ENCODE measurements at places on chromosomes 4 and X.

GRCh38 chrX:115360220-115360781, 70.8 kb downstream of the LUZP4 start:
- no peak for DNase-seq

GRCh38 chr4:4800646-4801408, 58.6 kb upstream of the MSX1 start:
- no peak for DNase-seq

- no peak for DNase-seq
These were observed 34.3 kb downstream of the CLDN34 start for GRCh38 chrX:10001496-10001895.

- no peak for DNase-seq
These were observed 22.2 kb upstream of the MANBA start for GRCh38 chr4:102783006-102783405.

DNA sequence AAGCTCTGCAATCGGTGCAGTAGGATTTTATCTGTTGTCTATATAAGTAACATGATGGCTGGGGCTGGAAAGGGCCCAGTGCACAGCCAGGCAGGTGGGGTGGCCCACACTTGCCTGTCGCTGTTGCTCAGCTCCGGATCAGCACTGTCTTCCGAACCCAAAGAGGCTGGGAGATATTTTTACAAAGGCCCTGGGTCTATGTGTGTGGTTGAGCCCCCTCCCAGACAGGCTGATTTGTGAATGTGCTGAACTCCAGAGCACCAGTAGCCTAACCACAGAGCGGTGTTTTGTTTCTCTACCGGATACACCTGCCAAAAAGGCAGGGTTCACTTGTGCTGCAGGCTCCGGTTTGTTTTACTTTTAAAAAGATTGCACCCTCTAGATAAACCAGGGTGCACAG, 33.5 kb upstream of the CHRNA9 start:
- peak; percentile 19 for DNase-seq

DNA sequence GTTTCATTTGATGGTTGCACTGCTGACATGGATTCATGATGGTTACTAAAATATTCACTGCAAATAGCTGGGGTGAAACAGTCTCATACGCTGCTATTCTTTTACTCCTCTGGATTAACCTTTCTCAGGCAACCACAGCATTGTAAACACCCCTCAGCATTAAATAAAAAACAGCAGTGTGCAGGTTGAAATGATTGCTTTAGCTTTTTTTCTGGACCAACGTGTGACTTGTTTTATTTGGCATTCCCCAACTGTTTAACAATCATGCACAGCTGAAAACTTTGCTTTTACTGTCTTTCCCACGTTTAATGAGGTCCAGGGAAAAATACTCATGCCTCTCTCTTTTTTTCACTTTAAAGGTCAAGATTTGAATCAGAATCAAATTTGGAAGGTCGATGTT, 490.8 kb downstream of the RAPGEF2 start:
- no peak for DNase-seq

DNA sequence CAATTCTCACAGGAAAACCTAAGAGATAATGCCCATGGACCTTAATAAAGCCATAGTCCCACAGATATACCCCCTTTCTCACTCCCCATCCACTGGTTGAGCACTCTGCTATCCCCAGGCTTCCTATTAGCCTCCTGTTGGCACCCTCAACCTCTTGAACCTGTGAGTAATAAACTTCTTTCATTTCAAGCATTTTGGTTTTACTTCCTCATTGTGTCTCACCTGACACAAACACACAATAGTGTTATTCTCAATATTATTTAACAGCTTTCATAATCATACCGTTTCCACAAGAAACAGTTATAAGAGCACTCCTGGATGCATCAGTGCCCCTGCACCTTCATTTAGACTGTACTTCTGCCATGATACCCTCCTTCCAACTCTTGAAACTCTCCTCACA, 56.8 kb downstream of the TRPC5 start:
- no peak for DNase-seq

- no peak for DNase-seq
These were observed 62.0 kb upstream of the MAGEB2 start for GRCh38 chrX:30153175-30153880.

GRCh38 chr4:18041114-18041513, 19.6 kb upstream of the LCORL start:
- DNase-seq = no peak

- DNase-seq = no peak
These were observed 370.0 kb downstream of the FBXW7 start for GRCh38 chr4:152165846-152166245.

DNA sequence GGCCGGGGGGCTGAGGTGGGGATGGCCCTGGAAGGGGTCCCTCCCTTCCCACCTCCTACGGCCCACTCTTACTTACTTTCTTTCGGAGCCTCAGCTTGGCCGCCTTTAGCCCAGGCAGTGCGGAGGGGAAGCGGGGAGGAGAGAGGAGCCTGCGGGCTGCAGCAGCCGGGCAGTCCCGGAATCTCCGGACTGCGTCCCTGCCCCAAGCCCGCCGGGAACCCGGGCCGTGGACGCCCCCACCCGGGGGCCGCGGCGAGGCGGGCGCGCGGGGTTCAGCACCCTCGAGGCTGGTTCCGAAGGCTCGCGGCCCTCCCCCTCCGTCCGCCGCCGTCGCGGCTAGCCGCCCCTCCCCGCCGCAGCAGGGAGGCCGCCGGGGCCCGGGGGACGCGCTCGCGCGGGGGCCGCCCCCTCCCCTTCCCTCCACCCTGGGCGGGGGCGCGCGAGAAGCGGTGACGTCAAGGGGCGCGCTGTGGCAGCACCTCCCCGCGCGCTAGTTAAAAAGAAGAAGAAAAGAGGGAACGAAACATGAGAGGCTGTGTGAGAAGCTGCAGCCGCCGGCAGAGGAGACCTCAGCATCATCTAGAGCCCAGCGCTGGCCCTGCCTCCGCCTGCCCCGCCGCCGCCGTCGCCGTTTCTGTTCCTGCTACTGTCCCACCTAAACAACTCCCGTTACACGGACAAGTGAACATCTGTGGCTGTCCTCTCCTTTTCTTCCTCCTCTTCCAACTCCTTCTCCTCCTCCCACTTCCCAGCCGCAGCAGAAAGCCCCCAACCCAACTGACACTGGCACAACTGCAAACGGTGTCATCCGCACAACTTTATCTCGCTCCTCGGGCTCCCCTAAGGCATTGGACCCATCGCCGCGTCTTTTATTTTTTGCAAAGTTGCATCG, at the start of gene HHIP:
Gene HHIP, plus strand, starts transcription at position 526 of the 892 bp plus-strand sequence. CDS start 520 bp downstream, outside the sequence.
- no peak for DNase-seq

DNA sequence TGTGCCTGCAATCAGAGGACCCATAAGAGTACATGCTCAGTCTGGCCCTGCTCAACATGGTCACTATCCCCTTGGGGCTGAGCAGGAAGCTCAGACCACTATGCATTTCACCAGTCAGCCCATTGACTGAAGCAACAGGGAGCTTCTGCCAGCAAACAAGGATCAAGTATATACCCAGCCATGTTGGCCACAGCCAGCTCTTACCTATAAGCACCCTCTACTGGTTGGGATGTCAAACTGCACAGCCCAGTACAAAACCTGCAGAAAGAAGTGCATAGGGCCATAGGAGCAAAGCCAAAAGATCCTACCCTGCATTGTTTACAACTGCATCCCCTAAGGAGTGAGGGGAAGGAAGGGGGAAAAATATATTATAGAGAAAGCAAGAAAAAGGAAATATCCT, 214.4 kb upstream of the CPEB2 start:
- DNase-seq = no peak

DNA sequence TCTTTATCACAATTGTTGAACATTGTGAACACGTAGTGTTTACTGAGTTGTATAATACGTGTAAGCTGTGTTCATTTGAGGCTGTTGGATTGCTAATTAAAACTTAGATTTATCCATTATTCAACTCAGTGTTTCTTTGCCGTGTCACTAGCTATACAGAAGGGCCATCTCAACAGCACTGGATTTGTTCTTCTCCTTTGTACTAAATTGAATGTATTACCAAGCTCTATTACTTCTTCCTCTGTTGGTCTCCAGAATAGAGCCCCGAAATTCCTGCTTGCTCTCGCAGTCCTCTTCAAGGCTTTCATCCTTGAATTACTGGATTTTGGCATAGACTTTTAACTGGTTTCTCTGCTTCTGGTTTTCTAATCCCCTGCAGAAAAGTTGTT, 182.8 kb downstream of the BMPR1B start:
- DNase-seq = no peak

DNA sequence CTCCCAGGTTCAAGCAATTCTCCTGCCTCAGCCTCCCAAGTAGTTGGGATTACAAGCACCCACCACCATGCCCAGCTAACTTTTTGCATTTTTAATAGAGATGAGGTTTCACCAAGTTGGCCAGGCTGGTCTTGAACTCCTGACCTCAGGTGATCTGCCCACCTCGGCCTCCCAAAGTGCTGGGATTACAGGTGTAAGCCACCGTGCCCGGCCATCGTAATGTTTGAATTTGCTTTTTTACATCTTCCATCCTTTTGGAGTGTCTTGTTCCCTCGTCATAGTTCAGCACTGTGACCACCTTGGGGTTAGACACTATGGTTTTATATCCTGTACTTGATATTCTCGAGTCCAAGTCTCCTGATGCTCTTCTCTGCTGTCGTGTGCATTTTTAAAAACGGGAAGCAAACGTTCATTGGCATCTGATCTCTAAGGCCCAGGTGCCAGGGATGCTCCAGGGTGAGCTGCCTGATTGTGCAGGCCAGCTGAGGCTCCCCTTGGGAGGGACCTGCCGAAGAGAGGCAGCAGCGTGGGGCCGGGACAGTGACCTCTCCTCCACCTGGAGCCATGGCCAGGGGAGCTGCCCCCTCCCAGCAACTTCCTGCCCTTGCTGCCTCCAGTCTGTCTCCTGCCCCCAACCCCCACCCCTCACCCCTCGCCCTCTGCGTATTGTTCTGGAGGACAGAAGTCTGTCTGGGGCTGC, 16.7 kb downstream of the DGKQ start:
- no peak for DNase-seq

DNA sequence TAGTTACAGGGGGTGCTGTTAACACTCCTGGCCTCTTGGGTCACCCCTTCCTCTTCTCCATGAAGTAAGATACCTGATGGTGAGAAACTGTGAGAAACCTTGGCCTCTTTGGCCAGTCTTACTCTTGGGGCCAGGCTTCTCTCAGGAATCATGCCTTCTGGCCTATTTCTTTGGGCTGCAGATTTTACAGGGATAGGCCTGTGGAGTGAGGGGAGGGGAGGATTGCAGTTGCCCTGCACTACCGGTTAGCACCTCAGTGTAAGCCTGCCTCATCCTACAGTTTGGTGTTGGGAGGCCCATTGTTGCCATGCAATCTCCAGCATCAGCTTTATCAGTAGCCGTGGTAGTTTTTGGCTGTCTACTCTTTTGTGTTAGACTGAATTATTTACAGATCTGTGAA, 7.6 kb upstream of the PGRMC2 start:
- DNase-seq = no peak

GRCh38 chr4:146428298-146428697, 93.4 kb downstream of the SLC10A7 start:
- DNase-seq = no peak

GRCh38 chr4:7402526-7402925, 32.2 kb downstream of the PSAPL1 start:
- no peak for DNase-seq

DNA sequence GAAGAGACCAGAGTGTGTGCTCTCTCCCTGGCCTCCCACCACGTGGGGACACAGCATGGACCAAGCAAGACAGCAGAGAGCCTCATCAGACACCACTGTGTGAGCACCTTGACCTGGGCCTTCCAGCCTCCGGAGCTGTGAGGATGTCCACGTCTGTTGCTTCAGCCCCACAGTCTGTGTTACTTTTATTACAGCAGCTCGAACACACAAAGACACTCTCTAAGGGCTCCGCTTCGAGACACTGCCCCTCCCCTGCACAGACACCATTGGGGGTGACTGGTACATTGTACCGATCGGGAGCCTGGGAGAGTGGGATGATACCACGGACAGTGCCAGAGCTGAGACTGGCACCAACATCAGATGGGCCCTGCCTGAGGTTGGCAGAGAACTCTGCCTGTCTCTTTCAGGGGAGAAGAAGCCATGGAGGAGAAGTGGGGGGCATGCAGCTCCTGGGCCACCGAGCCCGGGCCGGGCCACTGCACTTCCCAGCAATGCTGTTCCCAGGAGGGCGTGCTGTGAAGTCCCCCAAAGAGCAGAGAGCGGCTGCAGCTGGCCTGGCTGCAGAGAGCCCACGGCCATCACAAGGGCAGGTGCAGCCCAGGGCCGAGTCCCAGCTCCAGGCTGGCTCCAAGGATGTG, 48.1 kb upstream of the HMX1 start:
- no peak for DNase-seq

GRCh38 chr4:16788868-16789267, 109.6 kb downstream of the LDB2 start:
- DNase-seq = no peak

- DNase-seq = no peak
These were observed 59.8 kb downstream of the ANK2 start for GRCh38 chr4:113109106-113109718.

DNA sequence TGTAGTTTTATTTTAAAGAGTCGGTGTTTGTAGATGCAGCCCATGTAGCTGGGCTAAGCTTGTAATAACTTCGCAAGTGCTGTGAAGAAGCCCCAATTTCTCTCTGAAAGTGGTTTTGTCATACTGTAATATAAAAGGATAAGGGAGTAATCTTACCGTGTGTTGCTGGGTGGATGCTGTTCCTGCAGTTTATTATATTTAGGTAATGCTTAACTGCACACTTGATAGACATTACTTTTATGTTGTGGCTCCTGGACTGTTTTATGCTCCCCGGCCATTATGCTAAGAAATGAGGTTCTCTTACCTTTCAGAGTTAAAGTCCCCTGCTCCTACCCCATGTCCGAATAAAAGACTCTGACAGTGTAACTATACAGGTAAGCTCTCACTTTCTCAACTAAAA, 789.4 kb downstream of the RPA4 start:
- no peak for DNase-seq

- no peak for DNase-seq
These were observed 103.8 kb downstream of the EPHA5 start for GRCh38 chr4:65566473-65566872.

GRCh38 chrX:119206203-119206602, 29.9 kb upstream of the PGRMC1 start:
- no peak for DNase-seq

GRCh38 chr4:7903791-7904516, 35.7 kb downstream of the AFAP1 start:
- DNase-seq = no peak

DNA sequence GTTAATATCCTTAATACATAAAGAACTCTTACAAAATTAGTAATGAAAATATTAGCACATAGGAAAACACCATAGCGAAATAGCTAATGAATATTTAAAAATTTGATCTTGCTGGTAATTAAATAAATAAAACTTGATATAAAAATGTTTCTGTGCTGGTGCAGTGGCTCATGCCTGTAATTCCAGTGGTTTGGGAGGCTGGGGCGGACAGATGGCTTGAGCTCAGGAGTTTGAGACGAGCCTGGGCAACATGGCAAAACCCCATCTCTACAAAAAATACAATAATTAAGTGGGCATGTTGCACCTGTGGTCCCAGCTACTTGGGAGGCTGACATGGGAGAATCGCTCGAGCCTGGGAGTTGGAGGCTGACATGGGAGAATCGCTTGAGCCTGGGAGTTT, 7.6 kb downstream of the FAM199X start:
- DNase-seq = no peak

DNA sequence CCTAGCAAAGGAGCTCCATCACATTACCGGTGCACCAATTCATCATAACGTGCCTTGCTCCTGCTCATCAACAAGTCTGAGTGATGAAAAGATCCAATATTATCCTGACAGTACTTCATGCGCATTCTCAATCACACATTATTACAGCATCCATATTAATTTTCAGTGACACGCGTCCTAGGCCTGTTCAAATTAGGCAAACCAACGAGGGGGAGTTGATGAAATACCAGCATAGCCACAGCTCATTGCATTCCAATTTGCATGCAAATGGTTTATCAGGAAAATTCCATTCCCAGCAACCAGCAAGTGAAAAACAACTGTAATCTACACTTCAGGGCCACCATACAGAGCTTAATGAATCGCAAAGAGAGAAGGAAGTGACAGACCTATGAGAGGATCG, 236.9 kb downstream of the DCLK2 start:
- DNase-seq = no peak
